ENCODE measurements at places on chromosomes 6 and 20.

GRCh38 chr6:169543704-169544103 lies 158.1 kb downstream of the WDR27 start:
- DNase-seq = no peak

DNA sequence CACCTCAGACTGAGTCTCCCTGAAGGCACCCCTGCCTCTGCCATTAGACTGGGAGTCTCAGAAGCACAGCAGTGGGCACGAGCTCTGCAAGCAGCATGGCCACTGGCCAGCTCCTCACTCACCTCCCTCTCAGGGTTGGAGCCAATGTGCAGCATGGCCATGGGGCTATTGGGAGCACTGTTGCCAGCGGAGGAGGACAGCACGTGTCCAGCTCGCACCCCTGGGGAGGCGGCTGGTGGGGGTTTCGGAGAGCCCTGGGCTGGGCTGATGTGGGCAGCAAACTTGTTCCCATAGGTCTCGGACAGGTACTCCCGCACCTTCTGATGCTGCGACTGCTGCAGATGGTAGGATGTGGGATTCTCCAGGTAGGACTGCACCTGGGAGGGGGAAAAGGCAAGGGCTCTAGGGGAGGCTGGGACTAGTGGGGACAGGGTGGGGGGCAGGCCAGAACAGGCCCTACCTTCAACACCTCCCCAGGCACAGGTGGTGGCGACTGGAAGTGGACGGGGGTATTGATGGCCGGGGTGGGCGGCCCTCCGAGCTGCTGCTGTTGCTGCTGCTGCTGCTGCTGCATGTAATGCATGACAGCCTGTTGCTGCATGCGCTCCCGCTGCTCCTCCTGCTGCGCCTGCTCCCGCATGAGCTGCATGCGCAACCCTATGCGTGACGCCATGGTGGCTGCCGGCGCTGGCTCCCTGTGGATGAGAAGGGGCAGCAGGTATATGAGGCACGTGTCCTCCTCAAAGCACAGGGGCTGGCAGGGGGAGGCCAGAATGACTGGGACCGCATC lies 44.7 kb downstream of the TFEB start:
- DNase-seq = no peak

GRCh38 chr20:77231-77630 lies 10.2 kb upstream of the DEFB125 start:
- no peak for DNase-seq

GRCh38 chr20:54131675-54132611 lies 41.8 kb downstream of the CYP24A1 start:
- no peak for DNase-seq

- no peak for DNase-seq
Measured at GRCh38 chr6:158861686-158862381, 42.7 kb upstream of the EZR start.

DNA sequence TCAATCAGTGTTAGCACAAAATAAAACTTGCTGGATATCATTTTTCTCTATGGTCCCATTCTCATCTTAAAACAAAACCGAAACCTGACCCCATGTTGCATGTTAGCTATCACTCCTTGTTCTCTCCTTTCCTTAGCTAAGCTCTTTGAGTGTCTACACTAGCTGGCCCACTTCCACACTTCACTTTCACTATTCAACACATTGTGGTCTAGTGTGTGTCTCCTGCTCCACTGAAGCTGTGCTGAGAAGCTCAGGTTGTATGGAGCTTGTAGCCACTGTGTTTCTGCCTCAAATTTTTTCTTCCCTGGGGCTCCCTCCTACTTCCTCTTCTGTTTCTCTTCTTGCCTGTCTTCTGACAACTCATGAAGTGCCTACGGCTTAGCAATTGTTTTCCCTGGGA lies 223.0 kb downstream of the NKAIN2 start:
- DNase-seq = no peak

DNA sequence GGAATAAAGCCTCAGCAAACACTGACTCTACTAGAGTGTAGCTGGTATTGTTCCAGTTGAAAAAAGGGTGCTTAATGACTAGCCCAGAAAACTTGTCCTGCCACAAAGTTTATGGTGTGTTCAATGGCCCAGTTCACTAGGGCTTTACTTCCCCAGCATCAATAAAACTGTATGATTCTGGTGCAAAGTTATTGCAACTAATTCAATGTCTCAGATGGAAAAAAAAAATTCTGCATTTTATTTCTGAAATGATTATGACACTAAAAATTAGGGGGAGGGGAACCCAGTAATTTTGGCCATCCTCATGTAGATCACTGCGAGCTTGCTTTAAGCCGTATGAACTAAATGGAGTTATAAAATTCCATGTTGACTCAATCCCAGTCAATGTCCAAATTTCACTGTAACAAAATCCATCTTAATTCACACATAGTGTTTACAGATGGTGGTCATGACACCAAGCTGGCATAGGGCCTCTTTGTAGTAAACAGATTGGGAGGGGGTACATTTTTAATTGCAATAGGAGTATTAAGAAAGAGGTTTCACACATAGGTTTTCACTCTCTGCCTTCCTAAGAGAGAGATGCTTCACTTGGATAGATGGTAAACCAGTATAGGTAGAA lies 41.2 kb downstream of the PTPRK start:
- DNase-seq = no peak

DNA sequence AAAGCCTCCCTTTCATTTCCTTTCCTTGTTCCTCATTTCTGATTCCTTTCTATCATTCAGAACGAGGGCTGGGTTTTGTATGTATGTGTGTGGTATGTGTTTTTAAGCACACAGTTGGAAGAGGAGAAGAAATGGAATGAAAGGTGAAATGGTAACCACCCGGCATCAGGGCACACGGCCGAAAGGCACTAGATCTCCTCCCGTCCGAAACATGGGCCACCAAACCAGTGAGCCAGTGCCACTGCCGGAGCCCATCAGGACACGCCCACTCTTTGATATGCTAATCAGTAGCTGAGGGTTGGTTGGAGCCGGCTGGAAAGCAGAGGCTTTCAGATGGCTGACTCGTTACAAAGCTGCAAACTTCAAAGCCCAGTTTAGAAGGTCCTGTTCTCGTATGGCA lies 228.6 kb upstream of the JARID2 start:
- DNase-seq = no peak

DNA sequence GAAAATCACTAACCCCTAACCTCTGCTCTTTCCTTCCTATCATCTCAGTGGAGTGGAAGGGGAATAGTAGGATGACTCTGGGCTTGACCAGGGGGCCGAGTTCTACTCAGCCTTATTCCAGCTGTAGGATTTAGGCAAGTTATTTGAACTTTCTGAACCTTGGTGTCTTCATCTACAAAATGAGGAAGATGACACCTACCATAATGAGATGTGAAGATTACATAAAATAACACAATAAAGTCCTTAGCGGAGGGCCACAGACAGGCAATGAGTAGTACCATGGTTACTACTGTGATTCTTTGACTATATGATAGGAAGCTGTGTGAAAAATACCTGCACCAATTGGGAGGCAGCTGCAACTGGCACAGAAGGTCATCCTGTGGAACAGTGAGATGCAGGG lies 53.6 kb upstream of the PIM1 start:
- DNase-seq = no peak

DNA sequence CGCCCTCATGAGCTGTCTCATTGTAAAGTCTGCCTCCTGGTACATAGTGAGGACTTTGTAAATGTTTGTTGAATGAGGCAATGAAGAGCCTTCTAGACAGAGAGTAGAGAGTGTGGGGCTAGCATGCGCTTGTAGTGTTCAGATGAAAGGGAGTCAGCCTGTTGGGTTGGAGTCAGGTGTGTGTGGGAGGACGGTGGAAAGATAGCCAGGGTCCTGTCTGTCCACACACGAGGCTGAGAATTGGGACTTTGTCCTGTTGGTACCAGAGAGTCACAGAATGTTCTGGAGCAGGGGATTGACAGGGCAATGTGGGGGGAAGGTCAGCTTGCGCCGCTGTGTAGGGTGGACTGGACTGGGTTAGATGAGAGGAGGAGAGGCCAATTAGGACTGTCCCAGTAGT lies 58.6 kb downstream of the RIOK1 start:
- no peak for DNase-seq

GRCh38 chr6:72561629-72562028 lies 60.2 kb upstream of the KCNQ5 start:
- no peak for DNase-seq

GRCh38 chr6:108667993-108668392 lies 107.3 kb downstream of the FOXO3 start:
- DNase-seq = no peak

GRCh38 chr6:93786474-93787330 lies 367.3 kb upstream of the EPHA7 start:
- DNase-seq = no peak

DNA sequence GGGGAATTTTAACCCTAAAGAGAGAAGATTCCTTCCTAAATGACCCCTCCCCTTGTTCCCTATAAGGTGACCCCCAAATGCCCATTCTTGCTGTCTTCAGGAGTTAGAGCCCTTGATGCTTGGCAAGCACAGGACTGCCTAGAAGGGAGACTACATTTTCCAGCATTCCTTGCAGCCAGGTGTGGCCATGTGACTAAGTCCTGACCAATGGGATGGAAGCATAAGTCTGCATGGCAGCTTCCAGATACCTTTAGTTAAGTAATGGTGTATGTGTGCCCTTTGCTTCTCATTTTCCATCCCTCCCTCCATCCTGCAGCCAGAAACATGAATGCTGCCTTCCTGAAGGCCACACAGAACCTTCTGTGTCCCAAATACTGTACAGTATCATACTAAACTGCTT lies 5.5 kb downstream of the BFSP1 start:
- peak; percentile 33 for DNase-seq

- no peak for DNase-seq
Measured at GRCh38 chr20:37426106-37426505, 80.2 kb downstream of the SRC start.

- no peak for DNase-seq
Measured at GRCh38 chr6:50602292-50602691, 111.0 kb upstream of the TFAP2D start.

GRCh38 chr6:105035299-105035698 lies 78.4 kb downstream of the LIN28B start:
- no peak for DNase-seq

DNA sequence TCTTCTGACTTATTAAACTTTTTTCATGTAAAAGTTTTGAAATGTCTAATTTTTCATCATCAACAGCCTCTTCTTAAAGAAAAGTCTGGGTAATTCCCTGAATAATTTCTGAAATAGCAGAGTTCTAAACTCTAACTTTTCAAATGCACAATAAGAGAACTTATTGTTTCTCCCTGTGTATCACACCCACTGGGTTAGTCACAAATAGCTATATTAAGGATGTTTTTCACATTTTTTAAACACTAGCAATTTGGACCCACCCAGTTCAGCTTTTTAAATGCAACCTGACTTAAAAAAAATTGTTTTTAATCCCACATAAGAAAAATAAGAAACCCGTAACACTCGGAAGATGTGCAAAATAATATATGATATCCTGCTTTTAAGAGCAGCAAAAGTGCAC lies 61.4 kb upstream of the UTRN start:
- no peak for DNase-seq

DNA sequence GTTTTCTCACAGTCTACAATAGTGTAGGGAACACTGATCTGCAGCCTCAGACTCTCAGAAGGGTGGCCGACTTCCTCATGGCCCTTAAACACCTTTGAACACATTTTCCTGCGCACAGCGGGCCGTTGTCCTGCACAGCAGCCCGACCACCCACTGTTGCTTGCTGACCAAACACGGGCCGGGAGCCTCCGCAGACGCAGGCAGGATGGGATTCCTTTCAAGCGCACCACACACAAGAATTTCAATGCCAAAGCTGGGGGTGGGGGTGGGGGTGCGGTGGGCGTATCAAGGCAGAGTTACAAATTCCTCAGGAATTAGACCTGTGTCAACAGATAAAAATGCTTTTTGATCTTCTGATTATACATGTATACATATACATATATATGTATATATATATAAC lies 74.5 kb downstream of the HUS1B start:
- DNase-seq = no peak

DNA sequence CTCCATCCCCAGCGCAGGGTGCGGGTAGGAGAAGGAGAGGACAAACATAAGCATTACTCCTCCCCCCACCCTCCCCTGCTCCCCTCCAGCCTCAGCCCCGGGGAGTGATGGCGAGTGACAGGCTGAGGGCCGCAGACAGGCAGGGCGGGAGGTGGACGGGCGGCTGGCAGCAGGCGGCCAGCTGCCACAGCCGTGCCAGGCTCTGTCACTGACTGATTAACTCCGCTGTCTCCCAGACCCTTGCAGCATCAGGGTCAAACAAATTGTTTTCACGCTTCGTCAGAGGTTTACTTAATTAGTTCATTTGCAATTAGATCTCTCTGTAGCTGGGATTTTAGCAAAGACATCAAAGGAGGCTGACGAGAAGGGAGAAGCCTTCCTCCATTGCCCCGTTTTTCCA lies 41.9 kb downstream of the FOXP4 start:
- DNase-seq = no peak

- no peak for DNase-seq
Measured at GRCh38 chr6:116682334-116682712, 1.3 kb downstream of the KPNA5 start.

DNA sequence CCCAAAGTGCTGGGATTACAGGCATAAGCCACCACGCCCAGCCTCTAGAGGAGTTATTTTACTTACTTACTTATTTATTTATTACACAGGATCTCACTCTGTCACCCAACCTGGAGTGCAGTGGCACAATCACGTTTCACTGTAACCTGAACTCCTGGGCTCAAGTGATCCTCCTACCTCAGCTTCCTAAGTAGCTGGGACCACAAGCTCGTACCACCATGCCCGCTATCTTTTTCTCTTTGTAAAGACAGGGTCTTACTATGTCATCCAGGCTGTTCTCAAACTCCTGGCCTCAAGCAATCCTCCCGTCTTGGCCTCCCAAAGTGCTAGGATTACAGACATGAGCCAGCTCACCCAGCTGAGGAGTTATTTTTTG lies 1.6 kb upstream of the TRIB3 start:
- no peak for DNase-seq

DNA sequence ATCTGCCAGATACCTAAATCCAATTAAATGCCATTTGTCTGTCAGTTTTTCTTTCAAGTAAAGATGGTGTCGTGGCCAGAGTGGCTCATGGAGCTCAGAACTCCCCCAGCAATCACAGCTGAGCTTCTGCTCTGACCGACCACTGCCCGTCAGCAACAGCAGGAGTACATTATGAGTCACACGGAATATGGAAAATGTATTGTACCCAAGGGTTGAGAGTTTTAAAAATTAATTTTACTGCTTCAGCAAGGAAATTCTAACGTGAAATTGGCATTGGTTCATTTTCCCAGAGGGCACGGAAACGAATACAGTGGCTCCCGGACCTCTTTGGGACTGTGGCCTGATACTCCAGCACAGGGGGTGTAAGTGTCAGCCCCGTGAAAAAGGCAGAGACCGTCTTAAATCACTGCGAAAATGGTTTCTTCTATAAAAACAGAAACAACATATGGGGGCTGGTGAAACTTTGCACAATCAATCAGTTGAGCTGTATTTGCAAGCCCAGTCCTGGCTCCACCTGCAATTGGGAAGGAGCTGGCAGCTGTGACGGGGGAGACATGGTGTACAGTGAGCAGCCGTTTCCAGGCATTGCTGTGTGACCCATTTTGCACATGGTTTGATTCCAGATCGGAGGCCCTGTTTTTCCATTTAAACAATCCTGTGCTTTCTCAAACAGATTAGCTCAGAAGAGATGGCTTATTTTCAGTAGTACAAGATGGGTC lies 12.8 kb downstream of the NPEPL1 start:
- DNase-seq = no peak

Measured in LNCaP clone FGC (cell line).